ENCODE measurements at places on chromosomes 3 and 15. TPM values are rescaled to one million over a fixed set of nuclear protein-coding genes. Genes with fewer than 3 reads are reported as not detected.

DNA sequence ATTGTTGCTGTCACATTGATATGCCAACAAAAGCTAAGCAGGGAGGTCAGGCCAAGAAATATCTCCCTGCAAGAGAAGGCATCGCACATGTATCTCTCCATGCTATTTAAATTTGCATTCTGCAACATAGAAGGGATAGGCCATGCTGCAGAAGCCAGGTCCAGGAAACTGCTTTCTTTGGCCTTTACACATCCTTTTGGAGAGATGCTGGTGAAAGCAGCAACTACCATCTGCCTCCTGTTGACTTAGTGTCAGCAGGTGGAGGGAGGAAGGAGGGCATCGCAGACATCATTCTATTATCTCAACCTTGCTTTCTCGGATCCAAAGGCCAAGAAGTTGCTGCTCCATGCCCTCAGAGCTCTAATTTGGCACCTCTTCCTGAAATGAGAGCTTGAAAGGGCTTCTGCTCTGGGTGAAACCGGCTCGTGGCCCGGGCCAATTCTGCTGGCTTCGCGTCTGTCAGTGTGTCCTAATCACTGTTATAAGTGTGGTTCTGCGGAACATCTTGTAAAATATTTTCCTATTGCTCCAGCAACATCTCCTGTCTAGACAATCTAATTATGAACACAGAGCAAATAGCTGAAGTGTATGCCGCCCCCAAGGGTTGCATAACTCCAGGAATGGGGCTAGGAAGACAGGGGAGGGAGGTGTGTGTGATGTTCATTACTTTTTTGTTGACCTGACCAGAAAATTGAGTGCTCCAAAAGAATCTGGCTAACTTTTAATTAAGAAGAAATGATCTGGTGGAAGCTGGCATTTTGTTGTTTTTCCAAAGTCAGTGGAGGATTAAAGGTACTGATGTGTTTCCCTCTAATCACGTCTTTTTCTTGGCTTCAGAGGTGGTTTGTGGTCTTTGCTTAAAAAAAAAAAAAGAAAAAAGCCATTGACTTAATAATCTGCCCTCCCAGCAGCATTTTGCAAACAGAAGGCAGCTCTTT, 89.1 kb downstream of the TPRG1 start:
- DNase-seq: no peak

DNA sequence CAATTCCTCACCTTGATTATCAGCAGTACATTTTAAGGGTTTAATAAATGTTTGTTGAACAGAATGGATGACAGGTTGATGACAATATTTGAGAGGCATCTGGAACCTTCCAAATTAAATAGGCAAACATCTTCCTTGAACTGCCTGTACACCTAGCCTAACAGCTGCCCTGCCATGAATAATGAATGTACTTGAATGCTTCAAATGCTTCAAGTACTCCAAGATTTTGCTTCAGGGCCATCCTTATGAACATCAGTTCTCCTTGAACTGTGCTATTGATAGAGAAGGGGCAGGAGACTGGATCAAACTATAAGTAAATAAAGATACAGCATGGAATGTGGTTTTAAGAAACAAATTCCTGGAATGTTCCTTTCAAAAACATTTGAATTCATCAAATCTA, 136.8 kb downstream of the CHST2 start:
- no peak for DNase-seq

DNA sequence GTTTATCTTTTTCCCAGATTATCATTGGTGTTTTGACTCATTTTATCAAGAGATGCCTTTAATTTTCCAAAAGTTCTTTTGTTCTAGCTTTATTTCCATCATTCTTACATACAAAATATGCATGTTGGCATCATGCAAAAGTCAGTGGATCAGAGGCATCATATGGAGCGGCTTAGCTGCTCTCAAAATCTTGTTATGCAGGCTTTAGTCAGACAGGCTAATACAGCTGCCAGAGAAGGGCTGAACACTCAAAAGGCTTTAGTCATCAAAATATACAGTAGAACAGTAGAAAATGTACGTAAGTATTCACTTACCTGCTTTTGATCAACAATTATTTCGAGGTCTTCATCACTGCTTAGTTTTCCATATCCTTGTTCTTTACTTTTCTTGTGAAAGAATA, 65.5 kb downstream of the PEX5L start:
- DNase-seq: no peak

SLCO3A1 gene
- total RNA-seq: 20.2 TPM

GOLGA8G gene
- total RNA-seq: not detected

- no peak for DNase-seq
Measured at GRCh38 chr15:75171408-75171807, 30.3 kb upstream of the C15orf39 start.

DNA sequence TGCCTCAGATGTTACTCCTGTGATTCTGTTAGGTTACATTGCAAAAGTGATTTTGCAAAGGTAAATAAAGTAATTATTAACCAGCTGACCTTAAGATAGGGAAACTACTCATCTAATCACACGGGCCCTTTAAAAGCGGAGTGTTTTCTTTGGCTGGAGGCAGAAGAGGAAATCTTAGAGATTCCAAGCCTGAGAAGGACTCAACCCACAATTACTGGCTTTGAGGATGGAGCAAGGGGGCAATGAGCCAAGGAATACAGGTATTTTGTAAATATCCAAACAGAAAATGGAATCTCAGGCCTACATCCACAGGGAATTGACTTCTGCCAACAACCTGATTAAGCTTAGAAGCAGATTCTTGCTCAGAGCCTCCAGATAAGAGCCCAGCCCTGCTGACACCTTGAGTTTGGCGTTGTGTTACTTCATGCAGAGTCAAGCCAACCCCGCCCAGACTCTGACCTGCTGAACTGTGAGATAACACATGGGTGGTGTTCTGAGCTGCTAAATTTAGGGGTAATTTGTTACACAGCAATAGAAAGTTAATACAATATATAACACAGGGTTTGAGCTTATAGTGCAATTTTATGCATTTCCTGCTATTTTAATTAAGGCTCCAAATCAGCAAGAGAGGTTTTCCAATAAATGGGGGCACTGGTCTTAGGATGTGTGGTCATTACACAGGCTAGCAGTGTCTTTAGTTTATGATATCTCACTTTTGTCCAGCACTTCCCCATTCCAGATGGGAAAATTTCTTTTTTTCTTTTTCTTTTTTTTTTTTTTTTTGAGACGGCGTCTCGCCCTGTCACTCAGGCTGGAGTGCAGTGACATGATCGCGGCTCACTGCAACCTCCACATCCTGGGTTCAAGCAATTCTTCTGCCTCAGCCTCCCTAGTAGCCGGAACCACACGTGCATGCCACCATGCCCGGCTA, 19.5 kb downstream of the NFKBIZ start:
- no peak for DNase-seq

KLHL6 gene
- total RNA-seq: 4.5 TPM

GRCh38 chr15:51758645-51759044, 7.2 kb downstream of the TMOD2 start:
- DNase-seq: no peak
